ENCODE measurements at places on chromosomes 11 and 22.

- DNase-seq: no peak
Measured at GRCh38 chr22:38479096-38479837, 11.4 kb downstream of the KDELR3 start.

DNA sequence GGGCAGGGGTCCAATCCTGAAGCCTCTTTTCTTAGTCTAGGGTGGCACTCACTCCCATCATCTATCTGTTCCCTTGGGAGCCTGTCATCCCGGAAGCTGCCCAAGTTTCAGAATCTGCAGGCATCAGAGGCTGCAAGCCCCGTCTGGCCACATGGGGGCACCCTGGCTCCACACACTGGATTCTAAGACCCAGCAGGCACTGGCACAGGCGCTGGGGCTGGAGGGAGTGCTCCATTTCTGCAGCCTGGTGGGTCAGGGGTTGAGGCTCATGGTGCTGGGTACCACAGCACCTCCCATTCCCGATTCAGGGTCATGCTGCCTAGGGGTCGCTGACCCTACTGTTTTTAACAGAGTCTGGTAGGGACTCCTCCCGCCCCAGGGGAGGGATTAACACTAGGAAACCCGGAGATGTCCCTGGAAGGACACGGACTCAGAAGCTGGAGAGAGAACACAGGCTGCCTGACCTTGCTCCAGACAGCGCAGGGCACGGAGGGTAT lies 243.9 kb upstream of the SYN3 start:
- peak; percentile 10 for DNase-seq

- no peak for DNase-seq
Measured at GRCh38 chr11:107691000-107691750, 20.7 kb downstream of the SLN start.

DNA sequence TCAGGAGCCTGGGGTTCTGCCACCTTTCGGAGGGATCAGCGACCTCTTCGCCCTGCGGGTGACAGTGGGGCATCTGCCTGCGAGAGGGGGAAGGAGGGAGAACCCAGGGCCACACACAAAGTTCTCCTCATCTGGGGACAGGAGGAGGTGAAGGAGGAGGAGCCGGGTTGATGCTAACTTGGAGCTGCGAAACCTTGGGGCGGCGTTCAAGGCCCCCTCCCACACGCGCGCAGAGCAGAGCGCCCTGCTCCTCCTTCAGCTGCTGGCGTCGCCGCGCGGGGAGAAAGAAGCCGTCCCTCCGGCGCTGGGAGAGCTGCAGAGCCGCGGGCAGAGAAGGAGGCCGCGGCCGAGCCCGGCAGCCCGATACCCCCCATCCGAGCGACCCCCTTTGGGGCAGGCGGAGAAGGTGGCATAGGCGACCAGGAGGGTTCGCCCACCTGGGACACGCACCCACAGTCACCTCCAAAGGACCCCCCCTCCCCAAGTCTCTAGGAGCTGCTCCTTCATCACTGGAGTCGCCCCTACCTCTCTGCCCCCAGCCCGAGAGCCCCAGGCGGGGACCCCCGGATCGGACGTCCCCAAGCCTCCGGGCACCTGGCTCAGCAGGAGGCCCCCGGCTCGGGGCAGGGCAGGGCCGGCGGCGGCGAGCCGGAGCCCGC lies at the start of gene RASD2:
RASD2 (plus strand) TSS at position 237 of the 659 bp plus-strand sequence. CDS start 5,979 bp downstream, outside the sequence.
- peak; percentile 67 for DNase-seq
